ENCODE measurements at places on chromosomes 5 and 9.

DNA sequence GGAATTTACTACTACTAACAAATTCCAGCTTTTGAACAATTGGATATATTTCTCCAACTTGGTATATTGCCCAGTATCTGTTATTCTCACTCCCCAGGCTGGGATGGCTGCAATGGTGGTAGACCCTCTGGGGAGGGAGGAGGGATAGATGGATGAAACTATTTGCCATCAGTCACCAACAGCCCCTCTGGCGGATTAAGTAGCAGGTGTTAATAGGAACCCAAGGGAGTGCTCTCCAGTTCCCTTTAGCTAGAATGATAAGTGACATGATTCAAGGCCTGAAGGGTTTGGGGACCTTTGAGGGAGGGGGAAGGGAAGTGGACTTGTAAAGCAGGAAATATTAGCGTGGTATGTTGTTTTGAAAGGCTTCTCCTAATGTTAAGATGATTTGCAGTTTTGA, 824.0 kb upstream of the ARRDC3 start:
- no peak for DNase-seq

- DNase-seq: no peak
Measured at GRCh38 chr5:13278148-13278547, 666.3 kb downstream of the DNAH5 start.

- no peak for DNase-seq
Measured at GRCh38 chr5:15183520-15183919, 311.9 kb upstream of the ANKH start.

DNA sequence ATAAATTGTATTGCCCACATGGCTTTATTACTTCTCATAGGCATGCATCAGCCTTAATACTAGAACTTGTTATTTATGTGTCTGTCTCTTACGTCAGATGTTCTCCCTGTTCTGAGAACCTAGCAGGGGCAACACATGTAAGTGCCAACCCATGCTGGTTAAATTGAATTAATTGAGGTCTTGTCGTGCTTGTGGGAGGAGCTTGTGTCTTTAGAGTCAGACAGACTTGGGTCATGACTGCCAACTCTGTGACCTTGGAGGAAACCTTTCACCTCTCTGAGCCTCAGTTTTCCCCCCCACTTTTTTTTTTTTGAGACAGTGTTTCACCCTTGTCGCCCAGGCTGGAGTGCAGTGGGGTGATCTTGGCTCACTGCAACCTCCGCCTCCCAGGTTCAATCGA, 2.2 kb upstream of the MEGF9 start:
- DNase-seq: no peak

GRCh38 chr5:106451998-106452397, 1218.7 kb downstream of the EFNA5 start:
- no peak for DNase-seq

DNA sequence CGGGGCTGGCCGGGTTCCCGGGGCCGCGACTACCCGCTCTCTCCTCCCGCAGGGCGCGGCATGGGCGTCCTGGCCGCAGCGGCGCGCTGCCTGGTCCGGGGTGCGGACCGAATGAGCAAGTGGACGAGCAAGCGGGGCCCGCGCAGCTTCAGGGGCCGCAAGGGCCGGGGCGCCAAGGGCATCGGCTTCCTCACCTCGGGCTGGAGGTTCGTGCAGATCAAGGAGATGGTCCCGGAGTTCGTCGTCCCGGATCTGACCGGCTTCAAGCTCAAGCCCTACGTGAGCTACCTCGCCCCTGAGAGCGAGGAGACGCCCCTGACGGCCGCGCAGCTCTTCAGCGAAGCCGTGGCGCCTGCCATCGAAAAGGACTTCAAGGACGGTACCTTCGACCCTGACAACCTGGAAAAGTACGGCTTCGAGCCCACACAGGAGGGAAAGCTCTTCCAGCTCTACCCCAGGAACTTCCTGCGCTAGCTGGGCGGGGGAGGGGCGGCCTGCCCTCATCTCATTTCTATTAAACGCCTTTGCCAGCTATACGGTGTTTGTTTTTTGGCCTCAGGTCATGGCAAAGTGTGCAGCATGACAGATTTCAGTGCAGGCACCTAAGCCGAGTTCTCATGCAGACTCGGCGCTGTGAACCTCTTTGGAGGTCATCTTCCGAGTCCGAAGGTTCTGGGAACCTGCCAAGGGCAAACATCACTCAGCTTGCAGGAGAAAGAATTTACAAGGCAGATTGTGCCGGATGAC, 516 bp downstream of the MRPL41 start:
- DNase-seq: no peak

DNA sequence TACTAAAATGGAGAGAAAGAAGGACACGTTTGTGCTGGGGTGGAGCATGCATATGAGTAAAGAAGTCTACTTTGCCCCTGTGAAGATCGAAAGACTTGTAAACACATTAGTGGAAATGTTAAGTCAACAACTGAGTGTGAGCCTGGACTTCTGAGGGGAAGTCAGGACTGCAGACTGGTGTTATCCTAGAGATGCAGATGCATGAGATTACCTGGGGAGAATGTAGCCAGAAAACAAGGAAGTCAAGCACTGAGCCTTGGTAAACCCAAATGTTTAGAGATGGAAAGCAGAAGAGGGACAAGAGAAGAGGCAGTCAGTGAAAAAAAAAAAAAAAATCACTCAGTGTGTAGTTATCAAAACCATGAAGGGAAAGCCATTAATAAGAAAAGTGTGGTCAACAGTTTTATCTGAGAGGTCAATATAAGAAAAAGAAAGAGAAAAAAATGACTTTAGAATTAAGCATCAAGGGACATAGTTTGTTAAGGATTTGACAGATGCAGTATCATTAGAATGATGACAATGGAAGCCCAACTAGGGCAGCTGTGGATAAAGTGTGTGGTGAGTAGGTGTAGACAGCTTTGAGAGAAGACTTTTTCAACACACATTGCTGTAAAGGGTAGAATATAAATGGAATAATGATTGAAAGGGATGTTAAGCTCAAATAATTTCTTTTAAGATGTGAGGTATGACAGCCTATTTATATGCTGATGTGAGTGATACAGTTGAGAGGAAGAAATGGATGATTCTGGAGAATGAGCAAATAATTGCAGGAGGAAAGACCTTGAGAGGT, 22.2 kb downstream of the JAKMIP2 start:
- DNase-seq: no peak

DNA sequence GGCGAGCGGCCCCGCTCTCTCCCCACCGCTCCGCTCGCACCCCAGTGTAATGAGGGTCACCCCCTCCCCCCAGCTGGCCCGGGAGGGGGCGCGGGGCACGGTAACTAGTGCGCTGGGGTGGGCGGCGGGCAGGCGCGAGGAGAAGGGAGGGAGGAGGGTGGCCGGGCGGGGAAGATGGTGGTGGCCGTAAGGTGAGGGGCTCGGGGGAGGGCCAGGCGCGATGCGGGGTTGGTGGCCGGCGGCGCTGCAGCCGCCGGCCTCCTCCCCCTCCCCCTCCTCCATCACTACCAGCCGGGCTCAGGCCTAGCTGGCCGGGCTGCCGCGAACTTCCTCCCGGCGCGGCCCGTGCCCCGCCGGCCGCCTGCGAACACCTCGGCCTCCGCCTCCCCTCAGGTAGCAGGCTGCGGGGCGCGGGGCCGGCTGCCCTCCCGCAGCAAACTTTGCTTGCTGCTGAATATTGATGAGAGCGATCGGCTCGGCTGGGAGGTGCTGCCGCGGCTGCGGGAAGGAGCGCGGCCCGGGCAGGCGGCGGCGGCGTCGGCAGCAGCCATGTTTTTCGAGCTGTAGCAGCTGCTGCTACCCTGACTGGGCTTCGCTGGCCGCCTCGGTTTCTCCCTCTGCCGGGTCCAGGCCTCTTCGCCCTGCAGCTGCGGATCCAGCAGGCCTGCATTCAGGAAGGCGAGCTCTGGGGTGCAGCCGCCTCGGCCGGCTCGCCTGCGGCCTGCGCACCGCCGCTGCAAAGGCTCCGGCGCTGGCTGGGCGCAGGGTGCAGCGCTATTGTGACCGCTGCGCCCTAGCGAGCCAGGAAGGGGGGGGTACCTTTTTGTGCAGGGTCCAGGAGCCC, 502 bp downstream of the NSD1 start:
- peak; percentile 58 for DNase-seq

DNA sequence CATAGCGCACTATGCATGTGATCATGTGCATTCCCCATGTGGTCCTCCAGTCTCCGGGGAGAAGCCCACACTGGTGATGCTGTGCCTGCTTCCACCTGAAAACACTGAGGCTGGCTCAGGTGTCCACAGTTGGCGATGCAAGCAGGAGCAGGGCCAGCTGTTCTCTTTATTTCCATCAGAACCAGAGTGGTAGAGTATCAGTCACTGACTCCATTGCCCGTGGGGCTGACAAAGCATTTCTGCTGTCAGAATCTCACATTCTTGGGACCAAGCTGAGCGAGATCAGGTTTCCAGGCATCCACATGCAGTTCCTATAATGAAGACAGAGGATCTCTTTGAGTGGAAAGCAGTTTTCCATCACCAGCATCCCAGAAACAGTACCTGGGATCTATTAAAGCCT, 52.5 kb downstream of the GADD45G start:
- no peak for DNase-seq

DNA sequence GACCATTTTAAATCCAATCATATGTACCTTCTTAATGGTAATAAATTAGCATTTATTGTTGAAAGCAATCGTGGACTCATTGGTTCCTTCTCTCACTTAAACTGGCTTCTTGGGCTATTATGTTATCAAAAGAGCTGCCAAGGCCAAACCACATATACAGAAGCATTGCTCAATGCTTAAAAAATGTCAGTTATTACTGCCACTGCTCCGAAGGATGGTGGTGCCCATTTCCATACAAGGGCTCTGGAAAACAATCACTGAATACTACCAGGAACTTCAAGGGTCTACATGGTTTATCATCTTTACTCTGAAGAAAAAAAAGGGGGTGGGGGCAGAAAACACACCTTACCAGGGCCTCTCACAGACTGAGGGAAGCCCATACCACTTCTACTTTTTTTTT, 104.3 kb downstream of the GNAQ start:
- no peak for DNase-seq

- DNase-seq: no peak
Measured at GRCh38 chr9:121688146-121688680, 36.8 kb downstream of the DAB2IP start.

DNA sequence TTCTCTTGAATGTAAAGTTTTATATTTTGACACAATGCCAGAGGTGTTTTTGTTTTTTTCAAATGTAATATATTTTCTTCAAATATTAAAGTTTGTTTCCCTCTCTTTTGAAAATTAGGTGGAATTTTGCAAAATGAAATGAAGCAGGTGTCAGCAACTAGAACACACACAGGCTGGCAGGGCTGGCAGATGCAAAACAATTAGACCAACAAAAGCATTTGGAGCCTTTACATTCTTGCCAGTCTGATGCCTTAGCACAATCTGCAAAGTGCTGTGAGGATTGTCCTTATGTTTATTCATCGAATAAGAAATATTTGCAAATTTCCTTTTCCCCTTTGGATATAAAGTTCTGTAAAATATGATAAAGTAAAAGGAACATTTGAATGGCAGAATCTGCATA, 1063.9 kb downstream of the CDH9 start:
- no peak for DNase-seq

DNA sequence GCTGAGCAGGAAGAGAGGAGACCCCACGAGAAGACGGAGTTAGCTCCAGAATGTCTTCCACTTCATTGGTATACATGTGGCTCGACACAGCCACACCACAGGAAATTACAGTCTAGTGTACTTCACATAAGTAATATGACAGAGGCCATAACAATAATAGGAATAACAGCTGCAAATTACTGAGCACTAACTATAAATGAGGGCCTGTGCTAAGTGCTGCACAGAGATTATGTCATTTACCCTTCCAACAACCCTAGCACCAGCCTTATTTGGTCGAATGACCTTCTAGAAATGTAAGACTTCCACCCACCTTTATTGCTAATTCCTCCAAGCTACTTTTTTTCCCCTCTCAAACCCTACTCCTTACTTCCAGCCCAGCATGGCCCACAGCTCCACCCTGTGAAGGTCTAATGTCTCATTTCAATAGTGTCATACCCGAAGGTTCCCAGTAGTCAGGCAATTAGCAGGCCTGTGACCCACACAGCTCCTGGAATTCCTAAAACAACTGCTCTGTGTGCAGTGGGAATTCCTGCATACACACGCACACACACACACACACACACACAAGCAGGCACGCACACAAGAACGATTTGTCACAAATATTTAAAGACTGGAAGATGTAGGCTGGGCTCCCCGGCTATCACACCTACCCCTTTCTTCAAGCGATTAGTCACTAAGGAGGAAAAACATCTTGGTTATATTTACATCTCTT, 134.5 kb downstream of the FRMD3 start:
- DNase-seq: no peak

Data from C1 segment of cervical spinal cord (tissue), 14 donors.